ENCODE measurements at places on chromosomes 1 and 21.

DNA sequence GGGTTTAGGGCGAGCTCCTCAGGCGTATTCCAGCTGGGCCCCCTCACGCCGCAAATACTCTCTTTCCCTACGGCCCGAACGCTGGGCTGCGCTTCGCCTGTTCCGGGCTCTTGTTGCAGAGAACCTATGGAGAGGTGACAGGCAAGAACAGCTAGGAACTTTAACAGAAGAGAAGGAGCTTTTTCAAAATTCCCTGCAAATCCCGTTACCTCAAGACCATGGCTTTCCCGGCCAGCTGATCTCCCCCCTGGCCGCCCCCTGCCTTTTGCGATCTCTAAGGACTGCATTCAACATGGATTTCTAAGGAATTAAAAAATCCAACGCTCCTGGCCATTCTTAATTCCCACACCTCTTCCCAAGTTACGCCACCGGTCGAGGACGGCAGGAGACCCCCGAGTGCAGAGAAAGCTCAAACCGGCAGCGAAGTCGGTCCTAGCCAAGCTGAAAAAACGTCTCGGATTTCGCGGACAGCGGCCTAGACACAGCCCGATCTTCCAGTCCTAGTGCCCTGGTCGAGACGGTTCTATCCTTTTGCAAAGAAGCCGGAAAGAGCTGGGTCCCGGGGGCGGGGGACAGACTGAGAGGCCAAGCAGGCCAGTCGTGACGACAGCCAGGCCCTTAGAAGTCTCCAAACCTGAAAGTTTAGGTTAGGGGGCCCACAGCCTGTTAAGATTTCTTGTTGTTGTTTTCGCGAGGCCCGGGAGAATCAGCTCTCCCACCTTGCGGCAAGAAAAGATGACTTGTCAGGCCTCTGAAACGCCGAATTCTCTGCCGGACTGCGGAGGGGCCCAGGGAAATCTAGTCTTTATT, 1.1 kb upstream of the TBX15 start:
- DNase-seq: no peak

GRCh38 chr1:108149796-108150467, 50.2 kb downstream of the SLC25A24 start:
- no peak for DNase-seq

- DNase-seq: no peak
These were observed 4.7 kb downstream of the POGK start for GRCh38 chr1:166843769-166844596.

DNA sequence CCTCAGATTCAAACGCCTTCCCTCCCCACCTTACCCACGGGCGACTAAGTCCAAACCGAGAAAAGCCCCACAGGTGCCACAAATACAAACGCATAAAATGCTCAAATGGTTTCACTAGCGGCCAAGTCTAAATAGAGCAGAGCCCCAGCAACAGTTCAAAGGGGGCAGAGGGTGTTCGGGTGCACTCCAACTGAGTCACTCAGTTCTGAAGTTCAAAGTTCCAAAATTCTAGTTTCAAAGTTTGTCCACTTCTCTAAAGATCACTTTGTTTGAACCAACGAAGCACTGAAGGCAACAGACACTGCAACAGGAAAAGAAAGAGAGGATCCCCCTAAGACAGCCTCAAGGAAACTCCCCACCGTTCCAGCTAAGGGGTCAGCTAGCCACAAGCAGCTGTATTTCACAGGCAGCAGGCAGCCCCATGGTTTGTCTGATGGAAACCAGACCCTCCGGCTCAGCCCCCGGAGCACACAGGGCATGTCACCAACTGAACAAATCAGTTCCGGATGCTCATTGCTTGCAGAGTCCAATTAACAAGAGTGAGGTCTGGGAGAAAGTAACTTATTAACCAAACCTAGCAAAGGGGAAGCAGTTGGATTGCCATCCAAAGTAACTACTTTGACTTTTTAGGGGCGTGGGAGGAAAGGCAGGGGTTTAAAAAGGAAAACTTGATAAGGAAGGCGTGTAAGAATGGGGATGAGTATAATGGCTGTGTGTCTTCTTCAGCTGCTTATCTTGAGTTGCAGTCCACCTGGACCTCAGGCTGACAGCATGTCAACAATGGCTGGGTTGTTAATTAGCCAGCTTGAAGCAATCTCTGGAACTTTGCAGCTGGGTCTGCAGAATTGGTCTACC, 1423.9 kb upstream of the PRMT6 start:
- no peak for DNase-seq

DNA sequence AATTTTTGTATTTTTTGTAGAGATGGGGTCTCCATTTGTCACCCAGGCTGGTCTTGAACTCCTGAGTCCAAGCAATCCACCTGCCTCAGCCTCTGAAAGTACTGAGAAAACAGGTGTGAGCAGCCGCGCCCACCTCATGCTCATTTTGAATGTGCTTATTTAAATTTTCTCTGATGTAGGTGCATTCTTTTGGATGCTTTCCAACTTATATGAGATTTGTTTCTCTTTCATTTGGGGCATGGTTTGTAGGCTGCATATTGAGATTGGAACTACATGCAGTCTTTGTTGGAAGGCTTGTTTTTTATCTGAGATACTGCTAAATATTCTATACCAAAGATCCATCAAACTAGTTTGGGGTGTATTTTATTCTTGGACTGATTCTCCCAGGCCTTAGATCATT, 81.0 kb upstream of the IVNS1ABP start:
- DNase-seq: no peak

- no peak for DNase-seq
These were observed 572 bp downstream of the CYB5RL start for GRCh38 chr1:54199151-54199764.

DNA sequence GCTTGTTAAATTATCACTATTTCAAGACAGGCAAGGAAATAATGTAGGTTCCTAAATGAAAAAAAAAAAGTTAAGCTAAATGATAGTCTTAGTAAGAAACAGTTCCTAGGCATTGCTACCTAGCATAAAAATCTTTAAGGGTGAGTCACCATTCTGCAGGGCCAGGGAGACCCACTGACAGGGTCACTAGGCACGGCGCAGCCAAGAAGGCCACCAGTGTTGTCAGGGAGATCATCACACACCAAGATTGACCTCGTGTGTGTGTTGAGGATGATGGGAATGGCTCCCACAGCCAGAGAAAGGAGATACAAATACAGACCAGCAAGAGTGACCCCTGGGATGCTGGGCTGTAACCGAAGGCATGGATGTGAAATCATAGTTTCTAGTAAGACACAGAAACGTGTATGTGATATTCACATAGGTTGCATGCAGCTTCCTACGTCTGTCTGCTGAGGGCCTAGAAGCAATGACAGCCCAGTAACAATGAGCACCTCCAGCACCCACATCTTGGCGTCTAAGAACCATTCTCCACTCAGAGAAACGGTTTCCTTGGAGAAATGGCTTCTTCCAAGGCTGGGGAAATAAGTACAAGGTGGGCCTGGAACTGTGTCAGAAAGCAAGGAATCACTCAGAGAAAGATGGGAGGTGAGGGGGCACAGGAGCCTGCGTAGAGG, 29.1 kb downstream of the RIPK4 start:
- no peak for DNase-seq

- DNase-seq: no peak
These were observed 76.7 kb upstream of the GPR88 start for GRCh38 chr1:100461222-100461621.

DNA sequence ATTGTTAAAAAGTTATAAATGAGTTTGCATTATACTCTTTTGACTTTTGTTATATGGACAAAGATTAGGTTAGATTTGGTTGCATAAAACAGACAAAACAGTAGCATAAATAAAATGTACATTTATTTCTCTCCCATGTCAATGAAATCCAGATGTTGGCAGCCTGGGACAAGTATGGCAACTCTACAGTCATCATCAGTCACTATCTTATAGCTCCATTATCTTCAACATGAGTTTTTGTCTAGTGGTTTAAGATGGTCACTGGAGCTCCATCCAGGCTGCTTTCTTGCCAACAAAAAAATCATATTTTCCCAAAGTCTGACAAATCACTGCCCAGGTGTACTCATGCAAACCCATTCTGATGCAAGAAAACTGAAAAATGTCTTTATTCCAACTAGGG, 83.8 kb downstream of the CD58 start:
- DNase-seq: no peak

DNA sequence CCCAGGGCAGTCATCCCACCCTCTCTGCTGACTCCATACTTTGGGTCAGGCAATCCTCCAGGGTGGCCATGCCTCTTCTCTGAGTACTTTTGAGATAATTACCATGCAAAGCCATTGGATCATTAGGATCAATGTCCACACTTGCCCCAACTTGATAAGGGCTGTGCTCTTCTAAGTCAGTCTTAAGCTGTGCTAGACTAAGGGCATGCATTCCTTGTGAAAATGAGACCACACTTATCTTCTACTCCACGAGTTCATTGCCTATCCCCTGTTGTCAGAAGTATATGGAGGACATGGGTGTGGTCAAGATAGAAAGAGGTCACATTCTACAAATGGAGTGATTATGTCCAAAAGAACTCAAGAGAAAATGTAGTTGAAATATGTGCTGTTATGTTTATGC, 18.9 kb upstream of the SSX2IP start:
- no peak for DNase-seq

DNA sequence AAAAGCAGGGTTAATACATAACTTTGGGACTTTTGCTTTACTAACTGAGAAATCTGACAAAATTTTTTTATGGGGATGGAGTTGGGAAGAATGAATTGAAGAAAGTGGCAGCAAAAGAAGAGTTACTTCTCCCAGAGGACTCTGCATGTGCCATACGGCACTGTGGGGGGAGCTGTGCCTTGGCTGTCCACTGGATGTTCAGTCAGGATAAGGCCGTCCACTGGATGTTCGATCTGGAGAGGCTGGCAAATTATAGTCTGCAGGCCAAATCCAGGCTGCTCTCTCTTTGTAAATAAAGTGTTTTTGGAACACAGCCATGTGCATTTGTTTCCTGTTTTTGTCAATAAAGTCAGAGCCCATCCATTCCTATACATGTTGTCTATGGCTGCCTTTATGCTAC, 4.5 kb upstream of the MAP3K7CL start:
- DNase-seq: no peak

- DNase-seq: no peak
These were observed 41.3 kb upstream of the BMP8B start for GRCh38 chr1:39829791-39830533.

GRCh38 chr21:31107871-31108270, 69.6 kb upstream of the KRTAP19-8 start:
- no peak for DNase-seq

DNA sequence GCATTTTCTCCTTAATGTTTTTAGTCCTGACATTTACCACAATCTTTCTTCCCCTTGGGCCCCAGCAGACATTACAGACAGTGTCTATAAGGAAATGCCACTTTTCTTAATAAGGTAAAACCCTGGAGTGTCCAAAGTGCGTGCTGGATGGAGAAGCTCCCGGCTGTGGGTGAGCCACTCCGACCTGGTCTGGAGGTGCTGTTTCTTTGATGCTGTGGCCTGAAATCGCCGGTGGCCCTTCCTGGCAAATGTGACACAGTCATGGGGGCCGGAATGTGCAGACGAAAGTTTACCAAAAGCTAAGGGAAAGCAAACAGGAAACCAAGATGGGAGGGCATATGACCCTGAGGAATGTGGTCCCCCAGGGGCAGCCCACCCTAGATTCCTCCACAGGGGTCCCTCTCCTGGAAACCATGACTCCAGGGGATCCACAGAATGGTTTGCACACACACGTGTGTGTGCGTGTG, 77.9 kb downstream of the FHAD1 start:
- no peak for DNase-seq

- no peak for DNase-seq
These were observed 690 bp downstream of the B3GALNT2 start for GRCh38 chr1:235503403-235504121.

DNA sequence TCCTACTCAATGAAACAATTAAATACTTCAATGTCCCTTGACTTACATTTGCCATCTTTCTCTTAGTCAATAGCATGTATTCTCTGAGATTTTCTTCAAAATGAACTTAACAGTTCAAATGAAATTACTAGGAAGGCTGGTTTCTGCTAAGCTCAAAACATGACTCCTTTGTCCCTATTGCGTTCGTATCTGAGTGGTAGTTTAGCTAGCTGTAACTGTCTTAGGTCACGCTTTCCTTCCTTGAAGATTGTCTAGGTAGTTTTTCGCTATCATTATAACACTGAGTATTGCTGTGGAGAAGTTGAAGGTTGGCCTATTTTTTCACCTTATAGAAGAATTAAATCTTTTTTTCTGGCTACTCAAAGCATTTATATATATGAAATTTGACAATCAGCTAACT, 1535.2 kb downstream of the PLA2G4A start:
- DNase-seq: no peak

DNA sequence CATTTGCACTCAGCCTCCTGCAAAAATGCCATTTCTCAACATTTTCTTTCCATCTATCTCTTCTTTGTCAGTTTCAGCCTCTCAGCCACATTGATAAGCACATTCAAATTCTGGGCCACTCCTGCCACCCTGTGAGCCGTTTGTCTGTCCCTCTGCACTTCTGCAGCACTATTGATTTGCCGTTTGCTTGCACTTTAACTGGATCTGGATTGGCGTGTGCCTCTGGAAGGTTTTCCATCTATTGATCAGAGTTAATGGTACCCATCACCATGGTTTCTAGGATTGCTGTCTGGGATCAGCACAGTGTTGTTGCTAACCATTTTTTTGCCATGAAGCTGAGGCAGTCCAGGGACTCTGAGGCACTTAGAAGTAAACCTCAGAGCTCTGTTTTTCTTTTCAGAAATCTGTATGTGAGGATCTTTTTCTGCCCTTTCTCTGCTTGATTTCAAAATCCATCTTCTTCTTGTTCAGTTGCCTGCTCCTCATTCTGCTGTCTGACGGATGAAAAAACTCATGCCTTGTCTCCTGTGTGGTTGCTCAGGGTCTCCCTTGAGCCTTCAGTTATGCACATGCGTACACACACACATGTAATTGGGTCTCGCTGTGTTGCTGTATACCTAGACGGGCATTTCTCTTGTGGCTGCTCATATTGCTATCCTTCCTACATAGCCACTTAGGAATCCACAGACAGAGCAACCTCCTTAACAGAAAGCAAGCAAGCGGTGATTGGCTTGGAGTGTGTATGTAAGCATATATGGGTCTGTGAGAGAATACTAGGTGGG, 67.9 kb downstream of the NOS1AP start:
- DNase-seq: no peak

GRCh38 chr1:234659538-234659937, 49.6 kb upstream of the IRF2BP2 start:
- DNase-seq: no peak

All from stimulated activated CD4-positive, alpha-beta T cell treated with anti-CD3 and anti-CD28 coated beads, Interleukin-12 subunit alpha, Interleukin-12 subunit beta, amount 100 ng/mL, for 48 hours (primary cell).